Activated naive CD4-positive, alpha-beta T cell (primary cell): ENCODE measurements at places on chromosomes 11 and 22.

- no peak for DNase-seq
Measured at GRCh38 chr11:19395050-19395449, 154.3 kb upstream of the E2F8 start.

DNA sequence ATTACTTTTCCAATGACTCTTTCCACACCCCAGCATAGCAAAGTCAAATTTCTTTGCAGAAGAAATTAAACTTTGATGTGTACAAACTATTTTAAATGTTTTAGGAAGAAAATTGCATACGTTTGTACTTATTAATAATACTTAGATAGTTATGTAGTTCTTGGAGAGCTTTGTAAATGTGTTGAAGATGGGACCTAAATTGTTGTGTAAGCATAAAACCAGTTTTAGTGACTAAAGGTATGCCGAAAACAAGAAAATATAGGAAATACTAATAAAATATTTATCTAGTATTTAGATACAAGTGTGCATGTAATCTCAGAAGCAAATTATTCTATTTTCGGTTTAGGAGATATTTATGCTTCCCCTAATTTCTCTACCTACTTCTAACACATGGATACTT lies 4.2 kb upstream of the OR52N4 start:
- no peak for DNase-seq

DNA sequence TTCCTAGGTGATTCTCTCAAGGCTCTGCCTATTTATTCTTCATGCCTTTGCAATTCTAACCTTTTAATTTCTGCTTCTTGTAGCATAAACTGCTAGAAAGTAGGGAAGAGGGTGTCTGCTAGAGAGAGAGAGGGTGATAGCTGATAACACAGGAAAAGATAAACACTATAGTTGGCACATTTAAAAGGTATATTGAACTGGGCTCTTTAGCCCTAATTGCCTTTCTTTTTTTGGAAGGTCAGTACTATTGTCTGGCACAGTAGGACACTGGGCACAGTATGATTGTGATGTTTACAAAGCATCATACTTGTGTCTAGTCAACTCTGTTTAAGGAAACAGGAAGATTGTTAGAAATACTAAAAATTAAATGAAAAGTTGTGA lies 33.3 kb downstream of the TEAD1 start:
- no peak for DNase-seq

DNA sequence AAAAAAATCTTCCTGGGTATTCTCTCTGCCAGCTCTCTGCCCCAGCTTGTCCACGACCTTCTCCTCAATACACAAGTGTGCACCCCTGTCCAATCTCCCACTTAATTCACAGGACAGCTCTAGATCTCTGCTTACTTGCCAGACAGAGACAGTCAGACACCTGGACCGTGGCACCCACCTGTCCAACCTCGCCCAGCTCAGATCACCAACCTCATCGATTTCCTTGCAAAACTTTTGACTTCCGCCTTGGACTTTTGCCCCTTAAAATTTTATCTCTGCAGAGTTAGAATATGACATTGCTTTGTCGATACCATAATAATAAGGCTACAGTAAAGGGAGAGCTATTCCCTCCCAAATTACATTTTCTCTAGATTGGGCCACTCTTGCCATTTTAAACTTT lies 10.4 kb downstream of the LMF2 start:
- DNase-seq, result no peak

DNA sequence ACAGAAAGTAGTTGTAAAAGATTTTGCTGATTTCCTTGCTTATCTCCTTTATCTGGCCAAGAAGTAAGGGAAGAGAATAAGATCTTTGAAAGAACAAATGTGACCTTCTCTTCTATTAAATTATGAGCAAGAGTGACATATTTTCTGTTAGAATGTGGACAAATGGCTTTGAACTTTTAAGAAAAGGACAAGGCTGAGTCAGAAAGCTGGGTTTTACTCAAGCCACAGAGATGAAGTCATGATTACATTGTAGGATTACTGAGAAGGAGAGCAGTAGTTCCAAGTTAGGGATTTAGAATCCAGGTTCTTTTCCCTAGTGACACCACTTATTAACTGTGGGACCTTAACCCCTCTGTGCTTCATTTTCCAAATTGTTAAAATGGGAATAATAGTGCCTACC lies 13.5 kb downstream of the CCDC90B start:
- no peak for DNase-seq

- no peak for DNase-seq
Measured at GRCh38 chr11:131822506-131822905, 452.1 kb downstream of the NTM start.

- no peak for DNase-seq
Measured at GRCh38 chr11:128494418-128495332, 92.7 kb downstream of the ETS1 start.
